Lung (tissue), 17 donors: ENCODE measurements at places on chromosomes 13 and 19.

DNA sequence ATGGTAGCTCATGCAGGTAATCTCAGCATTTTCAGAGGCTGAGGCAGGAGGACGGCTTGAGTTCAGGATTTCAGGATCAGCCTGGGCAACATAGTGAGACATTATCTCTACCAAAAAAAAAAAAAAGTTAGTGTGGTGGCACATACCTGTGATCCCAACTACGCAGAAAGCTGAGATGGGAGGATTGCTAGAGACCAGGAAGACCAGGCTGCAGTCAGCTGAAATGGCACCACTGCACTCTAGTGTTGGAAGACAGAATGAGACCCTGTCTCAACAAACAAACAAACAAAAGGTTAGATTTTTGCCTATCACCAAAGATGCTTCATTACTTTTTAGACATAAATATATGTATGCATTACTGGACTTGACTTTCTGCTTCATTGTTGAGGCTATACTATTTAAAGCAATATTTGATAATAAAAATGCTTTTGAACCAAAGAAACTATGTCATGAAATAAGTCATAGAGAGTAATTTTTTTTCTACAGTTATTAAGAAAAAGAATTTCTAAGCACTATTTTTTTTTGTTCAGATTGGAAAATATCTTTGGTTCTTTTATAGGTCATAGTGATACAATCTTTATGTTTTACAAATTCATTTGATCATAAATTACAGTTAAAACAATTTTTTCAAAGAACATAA is 1180.1 kb upstream of the ATXN8OS start:
- H3K4me1 ChIP-seq = no peaks in the 10 kb centered on the region
- H3K27ac ChIP-seq = no peak overlapping the region
- H3K4me3 ChIP-seq = no peak overlapping the region
- DNase-seq = peak; percentile 11

DNA sequence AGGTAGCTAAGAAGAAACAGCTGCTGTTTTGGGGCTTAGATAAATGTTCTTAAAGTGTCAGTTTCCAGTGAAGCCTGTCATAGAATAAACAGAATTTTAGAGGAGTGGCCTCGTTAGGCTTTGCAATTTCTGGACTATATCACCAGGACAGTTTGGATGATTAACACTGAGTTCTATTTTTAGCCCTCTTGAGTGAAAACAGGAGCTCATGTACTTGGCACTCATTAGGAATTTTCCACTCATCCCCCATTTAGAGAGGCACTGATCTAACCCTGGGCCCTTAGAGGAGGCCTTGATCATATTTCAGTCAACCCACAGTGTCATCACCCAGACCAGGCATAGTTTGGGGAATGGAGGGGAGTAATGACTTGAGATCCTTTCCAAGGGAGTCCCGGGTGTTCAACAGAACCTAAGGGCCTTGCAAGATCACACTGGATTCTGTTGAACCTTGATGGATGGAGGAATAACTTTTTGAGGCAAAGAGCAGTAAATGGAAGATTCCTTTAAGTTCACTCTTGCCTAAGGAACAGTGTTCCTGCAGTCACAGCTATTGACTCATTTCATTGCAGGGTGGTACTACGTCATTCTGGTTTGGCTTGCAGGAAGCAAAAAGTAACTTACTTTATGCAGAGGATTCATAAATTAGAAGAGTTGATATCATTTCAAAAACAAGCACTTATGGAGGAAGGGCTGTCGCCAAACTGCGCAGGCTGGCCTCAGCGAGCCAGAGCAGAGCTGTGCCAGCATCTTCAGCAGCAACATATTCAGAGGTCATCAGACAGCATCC is 160.2 kb downstream of the SLC7A1 start:
- H3K4me1 ChIP-seq = peaks cover 37% of the 10 kb centered on the region
- H3K27me3 ChIP-seq = no peaks in the 10 kb centered on the region
- DNase-seq = no peak
- H3K4me3 ChIP-seq = no peak overlapping the region

GRCh38 chr13:40341096-40341471 is 325.4 kb downstream of the FOXO1 start:
- no peak overlapping the region for H3K27ac ChIP-seq
- H3K27me3 ChIP-seq = no peaks in the 10 kb centered on the region
- H3K36me3 ChIP-seq = no peaks in the 10 kb centered on the region
- no peak for DNase-seq
- no peak overlapping the region for H3K4me3 ChIP-seq

DNA sequence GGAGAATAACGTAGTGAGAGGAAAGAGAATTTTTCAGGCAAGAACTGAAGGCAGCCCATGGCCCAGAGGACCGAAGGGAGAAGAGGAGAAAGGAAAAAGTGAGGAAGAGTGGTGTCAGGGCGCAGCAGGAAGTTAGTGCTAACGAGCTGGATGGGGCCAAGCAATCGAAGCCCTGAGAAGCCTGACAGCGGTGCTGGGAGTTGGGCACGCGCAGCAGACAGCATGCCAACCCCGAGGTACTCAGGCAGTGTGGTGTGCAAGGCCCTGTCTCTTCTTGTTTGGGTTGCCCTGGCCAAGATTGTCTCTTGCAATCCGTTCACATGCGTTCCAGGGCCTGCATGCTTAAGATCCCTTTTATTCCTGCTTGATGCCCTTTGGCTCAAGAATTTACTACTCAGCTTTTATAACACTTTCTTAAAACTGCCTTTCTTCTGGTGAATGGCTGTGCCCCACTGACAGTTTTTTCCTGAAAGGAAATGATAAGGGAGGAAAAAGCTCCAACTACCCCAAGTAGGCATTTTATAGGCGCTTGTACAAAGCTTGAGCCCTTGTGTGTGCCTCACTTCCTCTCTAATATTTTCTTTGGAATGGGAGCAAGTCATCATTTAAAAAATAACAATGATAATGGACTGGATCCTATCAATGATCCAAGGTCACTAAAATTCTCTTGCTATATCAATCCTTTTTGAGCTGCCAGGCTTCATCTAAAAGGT is 115.4 kb downstream of the FLT1 start:
- H3K4me1 ChIP-seq = no peaks in the 10 kb centered on the region
- H3K27me3 ChIP-seq = no peaks in the 10 kb centered on the region
- H3K27ac ChIP-seq = no peak overlapping the region
- no peaks in the 10 kb centered on the region for H3K36me3 ChIP-seq
- DNase-seq = no peak
- H3K4me3 ChIP-seq = no peak overlapping the region

DNA sequence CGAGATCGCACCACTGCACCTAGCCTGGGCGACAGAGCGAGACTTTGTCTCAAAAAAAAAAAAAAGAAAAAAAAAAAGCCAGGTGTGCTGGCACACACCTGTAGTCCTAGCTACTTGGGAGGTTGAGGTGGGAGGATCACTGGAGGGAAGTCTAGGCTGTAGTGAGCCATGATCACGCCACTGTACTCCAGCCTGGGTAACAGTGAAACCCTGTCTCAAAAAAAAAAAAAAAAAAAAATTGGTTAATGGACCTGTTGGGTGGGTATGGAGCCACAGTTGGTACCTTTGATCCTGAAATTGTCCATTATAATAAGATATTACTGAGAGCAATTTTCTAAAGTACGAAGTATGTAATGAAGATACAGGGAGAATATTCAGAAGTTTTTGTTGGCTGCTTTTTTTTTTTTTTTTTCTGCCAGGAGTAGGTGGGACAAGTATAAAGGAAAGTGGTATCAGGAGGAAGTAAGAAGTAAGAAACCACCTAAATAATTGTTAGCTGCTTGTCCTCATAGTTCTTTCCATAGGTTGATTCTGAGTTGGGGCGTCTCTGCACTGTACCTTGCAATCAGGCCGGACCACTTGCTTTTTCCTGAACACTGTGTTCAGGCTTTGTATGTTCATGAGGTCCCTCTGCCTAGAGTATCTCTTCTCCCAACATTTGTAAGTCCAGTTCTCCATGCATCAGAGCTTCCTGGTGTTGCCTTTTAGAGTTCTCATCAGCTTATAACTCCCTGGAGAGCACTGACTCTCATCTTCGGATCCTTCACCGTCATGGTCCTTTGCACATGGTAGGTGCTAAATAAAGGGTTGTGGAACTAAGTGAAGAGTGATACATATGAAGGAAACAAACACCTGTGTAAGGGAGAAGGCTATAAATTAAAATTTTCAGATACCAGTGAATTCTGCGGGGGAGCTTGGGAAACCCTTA is 31.7 kb downstream of the ARHGAP35 start:
- H3K4me3 ChIP-seq = no peak overlapping the region
- no peaks in the 10 kb centered on the region for H3K36me3 ChIP-seq
- H3K27me3 ChIP-seq = no peaks in the 10 kb centered on the region
- no peaks in the 10 kb centered on the region for H3K4me1 ChIP-seq

- H3K4me3 ChIP-seq = no peak overlapping the region
- no peak overlapping the region for H3K27ac ChIP-seq
- no peaks in the 10 kb centered on the region for H3K36me3 ChIP-seq
- H3K4me1 ChIP-seq = no peaks in the 10 kb centered on the region
Observed at GRCh38 chr13:94272038-94272437, 207.4 kb downstream of the DCT start.

GRCh38 chr13:38883783-38884182 is 106.8 kb downstream of the STOML3 start:
- H3K4me3 ChIP-seq = no peak overlapping the region
- H3K27ac ChIP-seq = no peak overlapping the region
- H3K36me3 ChIP-seq = no peaks in the 10 kb centered on the region
- DNase-seq = no peak

GRCh38 chr13:98476106-98476505 is 100.8 kb downstream of the STK24 start:
- peaks cover 4% of the 10 kb centered on the region for H3K4me1 ChIP-seq
- no peak for DNase-seq
- no peaks in the 10 kb centered on the region for H3K27me3 ChIP-seq
- H3K36me3 ChIP-seq = no peaks in the 10 kb centered on the region
- no peak overlapping the region for H3K27ac ChIP-seq
- H3K4me3 ChIP-seq = no peak overlapping the region

- DNase-seq = peak; percentile 38
- H3K36me3 ChIP-seq = no peaks in the 10 kb centered on the region
- peak overlapping the region; percentile 34 for H3K27ac ChIP-seq
- no peaks in the 10 kb centered on the region for H3K4me1 ChIP-seq
- no peaks in the 10 kb centered on the region for H3K27me3 ChIP-seq
Observed at GRCh38 chr19:2014731-2015607, 545 bp downstream of the BTBD2 start.

DNA sequence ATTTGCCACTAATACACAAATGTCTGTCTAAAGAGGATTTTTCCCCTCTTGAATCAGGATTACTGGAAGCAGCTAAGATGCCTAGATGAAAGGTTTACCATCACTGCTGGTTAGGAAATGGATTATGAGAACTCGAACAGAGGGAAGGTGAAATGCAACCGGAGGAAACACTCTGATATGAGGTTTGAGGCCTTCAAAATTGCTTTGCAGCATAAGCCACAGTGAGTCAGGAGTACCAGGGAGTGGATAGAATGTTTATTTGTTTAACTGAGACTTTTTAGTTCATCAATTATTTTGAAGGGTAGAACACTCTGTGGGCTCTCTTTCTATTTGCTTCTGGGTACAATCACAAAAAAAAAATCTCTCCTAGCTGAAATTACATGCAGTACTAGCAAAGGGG is 18.1 kb downstream of the CDADC1 start:
- no peaks in the 10 kb centered on the region for H3K27me3 ChIP-seq
- no peaks in the 10 kb centered on the region for H3K4me1 ChIP-seq
- peaks cover 11% of the 10 kb centered on the region for H3K36me3 ChIP-seq
- no peak overlapping the region for H3K27ac ChIP-seq
- DNase-seq = no peak
- H3K4me3 ChIP-seq = no peak overlapping the region

- no peaks in the 10 kb centered on the region for H3K27me3 ChIP-seq
- H3K4me3 ChIP-seq = no peak overlapping the region
- no peaks in the 10 kb centered on the region for H3K36me3 ChIP-seq
- no peaks in the 10 kb centered on the region for H3K4me1 ChIP-seq
Observed at GRCh38 chr19:56189785-56190184, 7.8 kb downstream of the ZSCAN5B start.

- H3K4me1 ChIP-seq = no peaks in the 10 kb centered on the region
- H3K36me3 ChIP-seq = no peaks in the 10 kb centered on the region
- no peak overlapping the region for H3K4me3 ChIP-seq
- DNase-seq = no peak
- no peaks in the 10 kb centered on the region for H3K27me3 ChIP-seq
- no peak overlapping the region for H3K27ac ChIP-seq
Observed at GRCh38 chr19:13270514-13271105, 120.4 kb downstream of the IER2 start.

DNA sequence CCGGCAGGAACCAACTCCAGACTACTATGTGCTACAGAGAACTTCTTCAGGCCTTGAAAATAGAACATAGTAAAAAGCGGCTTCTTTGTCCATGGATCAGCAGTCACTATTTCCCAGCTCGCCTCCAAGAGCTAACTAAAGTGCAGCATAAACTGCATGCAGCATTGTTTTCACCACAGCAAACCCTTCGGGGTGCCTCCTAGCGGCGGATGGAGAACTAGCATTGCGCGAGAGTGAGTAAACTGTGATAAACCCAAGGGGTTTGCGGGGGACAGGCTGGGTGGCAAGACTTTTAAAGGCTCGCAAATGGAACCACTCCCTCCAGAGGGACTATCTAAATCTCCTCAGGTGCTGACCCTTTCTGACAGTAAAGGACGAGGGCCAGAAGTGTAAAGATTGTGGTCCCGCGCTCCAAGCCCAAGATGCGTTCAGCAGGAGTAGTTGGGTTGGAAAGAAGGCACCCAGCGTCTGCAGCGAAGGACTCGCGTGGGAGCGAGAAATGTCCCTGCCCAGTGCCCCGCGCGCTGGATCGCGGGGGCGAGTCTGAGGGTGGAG is 21.5 kb upstream of the SGCG start:
- peak; percentile 82 for DNase-seq
- H3K4me3 ChIP-seq = no peak overlapping the region
- H3K27me3 ChIP-seq = no peaks in the 10 kb centered on the region
- no peaks in the 10 kb centered on the region for H3K36me3 ChIP-seq

GRCh38 chr13:33797622-33798021 is 20.3 kb upstream of the RFC3 start:
- peak overlapping the region; percentile 96 for H3K27ac ChIP-seq
- H3K4me3 ChIP-seq = no peak overlapping the region
- H3K27me3 ChIP-seq = no peaks in the 10 kb centered on the region
- no peak for DNase-seq
- no peaks in the 10 kb centered on the region for H3K4me1 ChIP-seq

DNA sequence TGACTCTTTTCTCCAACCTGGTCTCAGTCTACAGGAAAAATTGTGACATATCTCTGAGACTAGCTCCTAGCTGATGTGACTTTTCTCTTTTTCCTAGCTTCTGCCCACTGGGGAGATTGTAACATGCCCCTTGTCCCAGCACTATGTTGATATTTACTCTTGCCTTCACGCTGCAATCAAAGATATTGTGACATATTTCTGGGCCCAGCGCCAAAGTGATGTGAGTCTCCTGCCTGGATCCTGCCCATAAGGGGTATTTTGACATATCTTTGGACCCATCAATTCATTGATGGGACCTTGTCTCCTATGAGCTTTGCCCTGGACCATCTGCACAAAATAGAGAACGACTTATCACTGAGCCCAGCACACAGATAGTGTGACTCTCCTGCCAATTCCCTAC is 41.1 kb downstream of the ZNF729 start:
- no peak overlapping the region for H3K4me3 ChIP-seq
- no peak overlapping the region for H3K27ac ChIP-seq
- DNase-seq = no peak
- H3K4me1 ChIP-seq = no peaks in the 10 kb centered on the region
- no peaks in the 10 kb centered on the region for H3K36me3 ChIP-seq
- H3K27me3 ChIP-seq = no peaks in the 10 kb centered on the region

- DNase-seq = peak; percentile 3
- H3K27ac ChIP-seq = no peak overlapping the region
- no peaks in the 10 kb centered on the region for H3K36me3 ChIP-seq
- H3K4me3 ChIP-seq = no peak overlapping the region
- H3K4me1 ChIP-seq = no peaks in the 10 kb centered on the region
Observed at GRCh38 chr13:67515895-67516294, 285.8 kb upstream of the PCDH9 start.
